ENCODE measurements at places on chromosomes 5 and 9.
A peak's percentile ranks its signal among the peaks of the same experiment; 100 is the strongest.

DNA sequence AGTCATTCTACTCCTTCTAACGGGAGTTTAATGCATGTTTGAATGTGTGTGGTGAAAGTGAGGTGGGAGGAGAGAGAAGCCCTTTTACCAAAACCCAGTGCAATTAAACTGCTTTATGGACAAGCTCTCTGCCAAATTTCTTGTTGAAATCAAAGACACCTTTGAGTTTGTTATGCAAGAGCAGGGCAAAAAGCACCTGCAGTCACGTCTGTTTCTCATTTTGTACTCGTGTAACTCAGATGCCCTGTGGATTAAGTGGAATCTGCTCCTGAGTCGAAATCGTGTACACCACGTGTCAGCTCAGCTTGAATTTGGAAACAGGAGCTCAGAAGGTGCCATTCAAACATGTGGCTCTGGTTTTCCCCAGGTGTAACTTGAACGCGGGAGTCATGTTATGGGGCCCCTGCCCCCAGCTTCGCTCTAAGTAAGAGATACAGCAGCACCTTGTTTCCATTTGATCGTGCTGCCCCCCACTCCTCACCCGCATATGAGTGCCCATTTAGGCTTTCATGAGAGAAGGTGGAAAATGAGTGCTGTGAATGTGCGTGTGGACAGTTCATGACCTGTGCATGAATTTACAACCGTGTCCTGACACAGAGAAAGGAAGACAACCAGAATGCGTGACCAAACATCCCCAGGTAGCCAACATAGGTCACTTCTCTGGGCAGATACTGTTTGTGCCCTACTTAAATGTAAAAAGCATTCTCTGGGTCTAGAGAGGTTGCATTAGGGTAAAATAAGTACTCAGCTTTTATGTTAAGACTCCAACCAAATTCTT, 347.0 kb upstream of the SLC30A5 start:
- DNase-seq: no peak

GRCh38 chr9:72680593-72681282, 159.3 kb downstream of the TMC1 start:
- peak; percentile 84 for DNase-seq

DNA sequence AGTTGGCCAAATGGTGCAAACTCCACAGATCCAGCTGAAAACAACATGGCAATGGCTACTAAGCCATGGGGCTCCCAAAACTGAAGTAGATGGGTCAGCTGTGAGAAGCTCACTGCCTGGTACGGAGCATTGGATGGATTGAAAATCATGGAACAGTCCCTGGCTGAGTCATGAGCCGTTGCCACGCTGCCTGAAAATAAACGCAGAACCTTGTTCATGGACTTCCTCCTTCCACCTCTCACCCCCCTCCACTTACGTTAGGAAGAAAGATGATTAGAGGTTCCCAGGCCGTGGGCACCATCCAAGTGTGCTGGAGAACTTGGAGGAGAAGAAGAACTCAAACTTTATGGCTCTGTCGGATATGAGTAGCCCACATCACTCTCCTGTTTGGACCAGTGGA, 6.8 kb upstream of the DIPK1B start:
- DNase-seq: no peak

DNA sequence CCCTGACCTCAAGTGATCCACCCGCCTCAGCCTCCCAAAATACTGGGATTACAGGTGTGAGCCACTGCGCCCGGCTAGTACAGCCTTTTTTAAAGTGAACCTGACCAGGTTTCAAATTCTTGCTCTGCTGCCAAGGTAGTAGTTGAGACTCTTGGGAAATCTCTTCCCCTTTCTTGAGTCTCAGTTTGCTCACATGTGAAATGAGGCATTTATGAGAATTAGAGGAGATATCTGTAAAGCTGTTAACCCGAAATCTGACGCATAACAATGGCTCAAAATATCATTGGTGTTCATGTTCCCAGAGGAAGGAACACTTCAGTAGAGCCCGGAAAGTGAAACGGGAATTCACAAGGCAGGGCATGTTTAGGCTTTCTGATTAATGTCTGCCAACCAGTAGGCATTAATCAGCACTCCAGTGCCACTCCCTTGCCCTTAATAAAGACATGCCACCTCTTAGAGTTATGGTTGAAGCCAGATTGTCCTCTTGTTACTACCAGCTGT, 1.5 kb downstream of the ARPC5L start:
- DNase-seq: no peak

DNA sequence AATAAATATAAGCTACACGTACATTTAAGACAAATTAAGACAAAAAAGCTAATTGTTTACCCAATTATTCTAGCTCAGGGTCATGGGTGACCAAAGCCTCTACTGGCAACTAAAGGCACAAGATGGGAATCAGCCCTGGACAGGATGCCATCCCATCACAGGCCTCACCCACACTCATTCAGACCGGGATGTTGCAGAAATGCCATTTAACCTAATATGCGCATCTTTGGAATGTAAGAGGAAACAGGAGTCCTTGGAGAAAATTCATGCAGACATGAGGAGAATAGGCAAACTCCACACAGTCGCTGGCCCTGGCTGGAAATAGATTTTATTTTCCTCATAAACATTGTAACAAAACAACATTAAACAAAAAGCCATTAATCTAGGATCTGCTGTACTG, 2003.8 kb upstream of the CDH9 start:
- DNase-seq: no peak

DNA sequence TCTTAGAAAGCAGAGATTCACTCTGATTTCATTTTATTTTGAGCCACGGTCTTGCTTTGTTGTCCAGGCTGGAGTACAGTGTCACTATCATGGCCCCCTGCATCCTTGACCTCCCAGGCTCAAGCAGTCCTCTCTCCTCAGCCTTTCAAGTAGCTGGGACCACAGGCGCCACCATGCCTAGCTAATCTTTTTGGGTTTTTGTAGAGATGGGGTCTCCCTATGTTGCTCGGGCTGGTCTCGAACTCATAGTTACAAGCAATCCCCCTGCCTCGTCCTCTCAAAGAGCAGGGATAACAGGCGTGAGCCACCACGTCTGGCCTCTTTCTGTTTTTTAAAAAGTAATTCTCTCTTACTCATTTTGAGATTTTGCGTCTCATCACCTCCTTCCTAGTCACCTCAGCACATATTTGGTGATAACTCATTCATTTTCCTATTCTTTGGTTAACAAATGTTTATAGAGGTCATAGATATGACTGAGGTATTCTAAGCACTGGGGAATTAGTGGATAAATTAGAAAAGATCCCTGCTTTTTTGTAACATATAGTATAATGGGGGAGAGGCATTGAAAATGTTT, 10.8 kb upstream of the DCP2 start:
- DNase-seq: no peak

DNA sequence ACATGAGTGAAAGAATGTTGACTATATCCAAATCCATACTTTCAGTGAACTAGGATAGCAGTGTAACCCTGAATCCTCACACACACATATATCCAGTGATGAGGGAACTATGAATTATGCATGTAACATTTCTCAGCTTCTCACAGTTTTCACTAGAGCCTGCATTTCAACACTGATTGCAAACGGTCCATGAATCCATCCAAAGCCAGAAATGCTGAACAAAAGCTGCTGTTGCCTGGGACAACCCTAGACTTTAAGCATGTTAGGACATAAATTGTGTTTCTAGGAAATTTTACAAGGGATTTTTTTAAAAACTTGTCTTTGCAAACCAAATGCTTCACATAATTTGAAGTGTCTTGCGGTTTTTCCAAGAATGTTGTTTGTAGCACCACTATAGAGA, 2010.0 kb upstream of the WWC1 start:
- DNase-seq: no peak

GRCh38 chr9:134437403-134438194, 111.3 kb downstream of the RXRA start:
- DNase-seq: no peak

DNA sequence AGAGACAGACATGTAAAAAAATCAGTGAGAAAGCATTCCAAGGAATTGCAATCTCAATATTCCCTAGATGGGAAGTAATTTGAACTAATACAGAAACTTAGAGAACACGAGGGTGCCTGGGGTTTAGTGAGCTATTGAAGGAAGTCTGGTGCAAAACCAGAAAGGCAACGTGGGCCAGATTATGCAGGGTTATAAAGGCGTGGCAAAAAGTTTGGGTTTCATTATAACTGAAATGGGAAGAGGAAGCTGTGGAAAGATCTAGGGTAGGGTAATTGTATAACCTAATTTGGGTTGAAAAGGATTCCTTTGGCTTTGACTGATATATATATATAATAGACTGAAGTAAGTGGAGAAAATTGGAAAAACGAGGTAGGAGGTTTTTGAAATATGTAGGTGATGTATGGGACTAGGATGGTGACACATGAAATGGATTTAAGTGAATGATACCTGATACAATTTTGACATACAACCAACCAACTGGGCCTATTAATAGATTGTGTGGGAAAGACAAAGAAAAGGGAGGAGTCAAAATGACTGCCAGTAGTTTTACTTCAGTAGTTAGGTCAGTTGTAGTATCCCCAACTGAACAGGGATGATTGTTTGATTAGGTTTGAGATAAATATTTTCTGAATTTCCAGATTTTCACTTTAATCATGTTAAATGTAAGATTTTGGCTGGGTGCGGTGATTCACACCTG, 65.3 kb downstream of the FAM174A start:
- DNase-seq: no peak

DNA sequence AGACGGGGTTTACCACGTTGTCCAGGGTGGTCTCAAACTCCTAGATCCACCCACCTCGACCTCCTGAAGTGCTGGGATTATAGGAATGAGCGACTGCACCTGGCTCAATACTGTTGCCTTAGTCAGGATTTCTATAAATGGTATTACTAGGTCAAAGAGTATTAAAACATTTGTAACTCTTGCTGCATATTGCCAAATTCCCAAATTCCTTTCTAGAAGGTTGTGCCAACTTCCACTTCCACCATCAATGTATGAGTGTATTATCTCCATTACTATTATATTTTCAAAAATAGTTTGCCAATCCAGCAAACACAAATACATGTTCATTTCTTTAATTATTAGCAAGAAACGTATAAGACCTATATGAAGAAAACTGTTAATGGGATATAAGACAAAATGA, 10.6 kb downstream of the PTGR1 start:
- DNase-seq: no peak

DNA sequence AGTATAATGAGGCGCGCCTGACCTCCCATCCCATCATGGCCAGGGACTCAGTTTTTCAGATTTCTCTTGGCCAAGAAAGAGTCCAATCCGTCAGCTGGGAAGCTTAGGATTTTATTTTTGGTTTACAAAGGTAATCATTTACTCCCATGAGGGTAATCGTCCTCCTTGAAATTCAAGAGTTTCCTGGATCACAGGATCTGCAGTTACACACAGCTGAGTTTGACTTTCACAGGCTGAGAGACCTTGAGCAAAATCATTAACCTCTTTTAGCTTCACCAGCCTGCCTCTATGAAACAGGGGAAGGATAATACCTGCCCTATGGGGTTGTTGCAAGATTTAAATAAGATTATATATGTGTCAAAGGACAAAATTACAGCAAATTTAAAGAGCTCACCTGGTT, 15.4 kb upstream of the AK3 start:
- no peak for DNase-seq

DNA sequence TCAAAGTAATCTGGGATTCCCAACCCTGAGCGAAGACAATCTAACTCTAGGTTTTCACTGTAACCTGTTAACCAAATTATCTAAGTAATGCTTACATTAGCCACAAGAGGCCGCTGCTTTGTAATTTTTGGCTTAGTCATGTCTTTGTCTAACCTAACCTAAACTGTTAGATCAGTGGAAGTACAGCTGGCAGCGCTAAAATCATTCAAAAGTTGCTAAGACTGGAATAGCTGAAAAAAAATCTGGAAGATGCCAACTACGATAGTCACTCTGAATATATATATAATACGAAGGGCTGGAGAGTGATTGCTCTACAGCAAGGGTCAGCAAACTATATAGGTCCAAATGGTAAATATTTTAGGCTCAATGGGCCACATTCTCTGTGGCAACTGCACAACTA, 60.2 kb downstream of the FBXO38 start:
- peak; percentile 53 for DNase-seq

DNA sequence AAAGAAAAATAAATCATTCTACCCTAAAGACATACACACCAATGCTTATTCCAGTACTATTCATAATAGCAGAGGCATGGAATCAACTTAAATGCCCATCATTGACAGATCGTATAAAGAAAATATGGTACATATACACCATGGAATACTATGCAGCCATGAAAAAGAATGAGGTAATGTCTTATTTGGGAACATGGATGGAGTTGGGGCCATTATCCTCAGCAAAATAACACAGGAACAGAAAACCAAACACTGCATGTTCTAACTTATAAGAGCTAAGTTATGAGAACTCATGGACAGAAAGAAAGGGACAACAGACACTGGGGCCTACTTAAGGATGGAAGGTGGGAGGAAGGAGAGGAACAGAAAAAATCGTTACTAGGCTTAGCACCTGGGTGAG, 527.5 kb upstream of the ST8SIA4 start:
- DNase-seq: no peak

DNA sequence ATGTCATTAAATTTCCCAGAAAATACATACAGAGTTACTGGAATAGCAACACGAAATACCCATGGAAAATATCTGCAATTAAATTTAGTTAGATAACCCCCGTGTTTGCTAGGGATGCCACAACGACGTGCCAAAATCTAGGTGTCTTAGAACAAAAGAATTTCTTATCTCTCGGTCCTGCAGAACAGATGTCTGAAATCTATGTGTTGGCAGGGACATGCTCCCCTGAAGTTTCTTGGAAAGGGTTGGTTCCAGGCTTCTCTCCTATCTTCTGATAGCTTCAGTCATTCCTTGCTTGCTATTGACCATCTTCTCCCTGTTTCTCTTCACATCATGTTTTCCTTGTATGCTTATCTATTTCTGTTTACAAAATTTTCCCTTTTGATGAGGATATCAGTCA, 1067.0 kb downstream of the CDH18 start:
- DNase-seq: no peak

DNA sequence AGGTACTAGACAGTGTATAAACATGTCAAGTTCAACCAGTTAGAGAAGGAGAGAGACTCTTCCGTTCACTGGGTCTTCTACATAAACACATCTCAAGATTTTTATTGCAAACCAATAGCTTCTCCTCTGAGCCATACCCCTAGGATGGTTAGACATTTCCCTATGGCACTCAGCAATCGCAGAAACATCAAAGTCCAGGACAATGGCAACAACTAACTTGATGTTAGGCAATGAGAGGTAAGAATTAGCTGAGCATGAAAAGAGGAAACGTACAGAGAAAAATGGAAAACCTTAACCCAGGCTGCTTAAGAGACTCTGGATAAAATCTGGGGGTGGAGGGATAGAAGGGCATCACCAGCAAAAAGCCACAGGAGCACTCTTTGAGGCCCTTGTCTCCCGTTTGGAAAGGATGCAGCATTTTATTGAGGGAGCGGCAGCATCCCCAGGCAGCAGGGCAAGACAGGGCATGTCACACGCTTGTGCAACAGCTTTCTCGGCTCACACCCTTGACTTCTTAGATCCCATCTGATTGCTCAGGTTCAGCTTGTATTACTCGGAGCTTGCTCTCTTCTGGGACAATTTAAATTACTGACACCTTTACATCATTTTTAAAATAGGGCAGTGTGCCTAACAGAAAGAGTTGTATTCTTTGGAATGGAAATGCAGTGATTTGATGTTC, 8.6 kb upstream of the PSAT1 start:
- DNase-seq: peak; percentile 64

Measured in NCI-H1105 treated with DMSO at 0.1 percent for 48 hours (cell line).